ENCODE measurements at places on chromosomes 3 and 15.

- DNase-seq = no peak
Measured at GRCh38 chr15:100873029-100873677, 6.5 kb upstream of the ALDH1A3 start.

DNA sequence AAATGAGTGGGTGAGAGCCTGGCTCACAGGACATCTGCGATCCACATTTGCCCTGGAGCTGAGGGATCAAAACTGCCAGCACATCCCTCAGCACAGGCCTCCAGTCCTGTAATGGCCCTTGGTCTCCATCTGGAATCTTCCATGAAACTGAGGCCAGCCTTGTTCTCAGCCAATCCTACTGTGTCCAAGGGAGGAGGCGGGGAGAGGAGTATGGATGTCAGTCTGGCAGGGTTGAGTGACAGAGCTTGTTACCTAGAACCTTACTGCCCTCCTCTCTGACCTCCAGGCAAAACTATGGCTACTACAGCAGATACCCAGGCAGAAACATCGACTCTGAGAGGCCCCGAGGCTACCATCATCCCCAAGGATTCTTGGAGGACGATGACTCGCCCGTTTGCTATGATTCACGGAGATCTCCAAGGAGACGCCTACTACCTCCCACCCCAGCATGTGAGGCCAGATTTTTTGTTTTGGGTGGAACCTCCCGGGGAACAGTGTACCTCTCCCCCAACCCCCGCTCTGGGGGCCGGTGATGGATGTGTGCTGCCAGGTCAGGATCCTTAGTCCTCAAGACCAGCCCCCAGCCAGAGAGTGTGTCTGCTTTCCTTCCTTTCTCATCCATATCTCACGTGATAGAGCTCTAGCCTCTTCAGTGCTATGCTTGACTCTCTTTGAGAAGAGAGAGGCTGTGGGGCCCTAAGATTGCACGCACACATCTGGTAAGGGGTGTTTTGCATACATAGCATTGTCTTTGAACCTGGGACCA lies 41.3 kb downstream of the CHDH start:
- no peak for DNase-seq

DNA sequence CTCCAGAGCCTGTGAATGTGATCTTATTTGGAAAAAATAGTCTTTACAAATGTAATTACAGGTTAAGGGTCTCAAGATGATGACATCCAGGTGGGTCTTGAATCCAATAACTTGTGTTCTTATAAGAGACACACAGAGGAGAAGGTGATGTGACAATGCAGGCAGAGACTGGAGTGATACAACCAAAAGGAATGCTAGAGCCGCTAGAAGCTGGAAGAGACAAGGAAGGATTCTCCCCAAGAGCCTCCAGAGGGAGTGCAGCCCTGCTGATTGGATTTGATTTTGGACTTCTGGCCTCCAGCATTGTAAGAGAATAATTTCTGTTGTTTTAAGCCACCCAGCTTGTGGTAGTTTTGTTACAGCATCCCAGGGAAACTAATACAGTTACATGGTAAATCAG lies 9.7 kb downstream of the MYH15 start:
- DNase-seq = no peak

- DNase-seq = no peak
Measured at GRCh38 chr15:36886191-36886590, 214.2 kb downstream of the MEIS2 start.

GRCh38 chr15:44588541-44588940 lies 51.6 kb downstream of the EIF3J start:
- DNase-seq = no peak

DNA sequence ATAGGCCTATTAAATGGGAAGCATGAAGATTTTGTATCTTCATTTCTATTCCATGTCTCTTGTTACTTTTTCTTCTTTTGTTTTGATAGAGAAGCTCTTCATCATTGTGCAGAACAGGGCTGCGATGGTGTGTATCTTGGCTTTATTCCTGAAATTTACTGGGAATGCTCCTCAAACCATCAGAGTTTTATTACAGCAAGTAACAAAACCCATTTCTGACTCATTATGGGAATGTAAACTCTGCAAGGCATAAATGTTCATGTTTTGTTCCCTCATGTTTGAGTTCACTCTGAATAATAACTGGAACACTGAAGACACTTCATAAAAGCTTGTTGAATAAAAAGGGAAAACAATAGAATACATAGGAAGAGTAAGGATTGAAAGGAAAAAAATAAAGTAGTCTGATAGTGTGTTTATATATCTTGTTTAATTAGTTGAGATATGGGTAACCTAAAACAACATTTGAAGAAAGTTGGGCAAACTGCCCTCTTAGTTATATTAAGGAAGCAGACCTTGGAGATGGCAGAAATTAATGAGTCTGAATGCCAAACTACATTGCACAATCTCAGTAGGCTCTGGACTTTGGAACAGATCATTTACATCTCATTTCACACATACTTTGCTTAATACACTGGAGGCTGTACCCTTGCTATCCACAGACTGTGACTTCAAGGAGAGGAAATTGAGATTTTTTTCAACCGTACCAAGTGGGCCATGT lies 521.5 kb downstream of the GRM7 start:
- no peak for DNase-seq

GRCh38 chr3:52128118-52128683 lies 26.0 kb downstream of the POC1A start:
- no peak for DNase-seq

- no peak for DNase-seq
Measured at GRCh38 chr3:48565591-48566400, 2.2 kb upstream of the UCN2 start.
